ENCODE measurements at places on chromosomes 12 and 14. TPM values are rescaled to one million over a fixed set of nuclear protein-coding genes. Genes with fewer than 3 reads are reported as not detected.

- peaks cover 9% of the 10 kb centered on the region for H3K27me3 ChIP-seq
- H3K36me3 ChIP-seq = peaks cover 12% of the 10 kb centered on the region
- no peaks in the 10 kb centered on the region for H3K4me1 ChIP-seq
- H3K4me3 ChIP-seq = no peak overlapping the region
- H3K27ac ChIP-seq = no peak overlapping the region
Observed at GRCh38 chr12:112401054-112401453, 8.4 kb downstream of the RPL6 start.

The TTC9 gene
- total RNA-seq = 0.99 TPM

GRCh38 chr14:68322940-68323620 lies 469.8 kb downstream of the ZFP36L1 start:
- no peaks in the 10 kb centered on the region for H3K27me3 ChIP-seq
- H3K4me3 ChIP-seq = no peak overlapping the region
- DNase-seq = no peak
- H3K4me1 ChIP-seq = peaks cover 19% of the 10 kb centered on the region
- H3K36me3 ChIP-seq = peaks cover 2% of the 10 kb centered on the region
- no peak overlapping the region for H3K27ac ChIP-seq

GRCh38 chr14:83301791-83302190 lies 1768.1 kb upstream of the SEL1L start:
- no peak overlapping the region for H3K27ac ChIP-seq
- no peaks in the 10 kb centered on the region for H3K36me3 ChIP-seq

The CCDC38 gene
- total RNA-seq = not detected

GRCh38 chr14:45083617-45083975 lies 320 bp upstream of the PRPF39 start:
- peaks cover 39% of the 10 kb centered on the region for H3K4me1 ChIP-seq
- H3K4me3 ChIP-seq = peak overlapping the region; percentile 97
- peak overlapping the region; percentile 55 for H3K27ac ChIP-seq
- H3K27me3 ChIP-seq = no peaks in the 10 kb centered on the region
- H3K36me3 ChIP-seq = peaks cover 9% of the 10 kb centered on the region

DNA sequence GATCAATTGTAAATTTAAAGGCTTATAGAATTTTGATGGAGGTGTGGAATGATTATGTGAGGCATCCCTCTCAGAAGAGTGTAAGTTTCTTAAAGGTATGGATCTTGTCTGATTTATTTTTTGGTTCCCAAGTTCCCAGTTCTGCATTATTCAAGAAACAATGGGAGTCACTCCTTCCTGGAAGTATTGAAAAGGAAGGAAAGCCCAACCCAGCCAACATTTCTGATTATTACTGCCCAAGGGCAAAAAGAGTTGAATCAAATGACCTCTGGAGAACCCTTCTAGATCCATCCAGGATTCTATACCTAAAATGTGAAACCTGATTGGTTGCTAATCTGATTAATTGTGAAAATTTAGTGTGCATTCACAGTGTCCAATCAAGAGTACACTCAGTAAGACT lies 166.2 kb downstream of the ANO2 start:
- peaks cover 15% of the 10 kb centered on the region for H3K27me3 ChIP-seq
- H3K4me1 ChIP-seq = no peaks in the 10 kb centered on the region
- DNase-seq = no peak
- no peak overlapping the region for H3K27ac ChIP-seq
- no peak overlapping the region for H3K4me3 ChIP-seq

DNA sequence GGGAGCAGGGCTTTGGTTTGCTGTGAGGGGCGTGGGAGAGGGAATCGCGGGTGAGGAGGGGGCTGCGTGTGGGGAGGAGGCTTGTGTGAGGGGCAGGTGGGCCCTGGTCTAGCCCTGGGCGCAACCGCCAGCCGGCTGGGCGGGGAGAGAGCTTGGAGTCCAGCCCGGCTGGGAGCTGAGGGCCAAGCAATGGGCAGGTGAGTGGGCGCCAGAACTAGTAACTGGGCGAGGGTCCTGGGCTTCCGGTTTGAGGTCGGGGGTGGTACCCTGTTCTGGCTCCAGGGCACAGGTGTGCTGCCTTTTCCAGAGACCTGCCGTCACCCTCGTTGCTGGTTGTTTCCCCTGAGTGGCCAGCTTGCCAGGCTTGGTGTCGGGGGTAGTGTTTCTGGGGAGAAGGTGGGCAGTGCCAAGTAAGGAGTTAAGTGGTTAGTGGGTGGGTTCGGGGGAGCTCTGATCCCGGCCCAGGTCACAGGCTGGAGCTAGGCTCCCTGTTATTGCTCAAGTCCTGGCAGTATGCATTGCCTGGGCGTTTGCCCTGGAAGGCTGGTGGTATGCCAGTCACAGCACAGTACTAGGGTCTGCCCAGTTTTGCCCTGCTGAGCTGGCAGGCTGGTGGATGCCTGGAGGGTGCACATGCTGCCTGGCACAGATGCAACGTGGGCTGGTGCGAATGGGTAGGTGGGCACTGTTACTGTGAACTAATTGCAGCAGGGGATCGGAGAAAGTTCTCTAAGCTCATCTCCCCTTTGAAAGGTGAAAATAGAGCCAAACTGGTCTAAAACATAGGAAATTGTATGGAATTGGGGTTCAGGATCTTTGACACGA lies 683 bp downstream of the CIPC start:
- peak overlapping the region; percentile 99 for H3K4me3 ChIP-seq
- H3K4me1 ChIP-seq = peaks cover 30% of the 10 kb centered on the region
- no peaks in the 10 kb centered on the region for H3K36me3 ChIP-seq

GRCh38 chr14:51735851-51736250 lies 84.1 kb downstream of the FRMD6 start:
- H3K27me3 ChIP-seq = peaks cover 9% of the 10 kb centered on the region
- peaks cover 2% of the 10 kb centered on the region for H3K36me3 ChIP-seq
- H3K27ac ChIP-seq = no peak overlapping the region
